ENCODE measurements at places on chromosomes 12 and 14.

DNA sequence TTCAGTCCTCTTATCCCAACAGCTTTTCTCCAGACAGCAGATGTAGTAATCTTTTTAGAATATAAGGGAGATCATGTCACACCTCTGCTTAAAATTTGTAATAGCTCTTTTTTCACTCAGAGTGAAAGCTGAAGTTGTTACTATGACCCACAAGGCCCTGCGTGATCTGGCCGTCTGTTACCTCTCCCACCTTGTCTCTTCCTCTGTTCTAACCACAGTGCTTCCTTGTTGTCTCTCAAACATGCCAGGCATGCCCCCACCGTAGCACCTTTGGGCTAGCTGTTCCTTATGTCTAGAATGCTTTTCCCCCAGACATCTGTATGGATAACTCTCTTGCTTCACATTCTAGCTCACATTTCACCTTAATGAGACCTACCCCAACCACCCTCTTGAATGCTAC lies 6.5 kb downstream of the NECAP1 start:
- DNase-seq = no peak

- no peak for DNase-seq
These were observed 2.9 kb downstream of the ACVRL1 start for GRCh38 chr12:51910168-51910567.

- DNase-seq = no peak
These were observed 81.9 kb upstream of the USP44 start for GRCh38 chr12:95633049-95633731.

- DNase-seq = no peak
These were observed 42.6 kb downstream of the TRAFD1 start for GRCh38 chr12:112167718-112168525.

DNA sequence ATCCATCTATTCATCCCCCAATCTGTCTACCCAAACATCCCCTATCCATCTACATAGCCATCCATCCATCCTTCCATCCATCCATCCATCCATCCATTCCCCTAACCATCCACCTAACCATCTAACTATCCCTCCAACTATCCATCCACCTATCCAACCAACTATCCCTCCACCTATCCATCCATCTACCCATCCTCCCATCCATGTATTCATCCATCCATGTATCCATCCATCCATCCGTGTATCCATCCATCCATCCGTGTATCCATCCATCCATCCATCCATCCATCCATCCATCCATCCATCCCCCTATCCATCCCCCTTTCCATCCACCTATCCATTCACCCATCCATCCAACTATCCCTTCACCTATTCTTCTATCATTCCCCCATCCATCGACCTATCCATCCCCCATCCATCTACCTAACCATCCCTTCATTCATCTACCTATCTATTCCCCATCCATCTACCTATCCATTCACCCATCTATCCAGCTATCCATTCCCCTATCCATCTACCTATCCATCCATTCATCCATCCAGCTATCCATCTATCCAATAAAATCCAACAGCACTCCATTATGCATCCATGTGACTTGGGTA lies 131.7 kb downstream of the VRK1 start:
- no peak for DNase-seq

- DNase-seq = no peak
These were observed 10.8 kb downstream of the TGFB3 start for GRCh38 chr14:75970989-75971388.

GRCh38 chr12:93427779-93428564 lies 13.8 kb downstream of the UBE2N start:
- no peak for DNase-seq

DNA sequence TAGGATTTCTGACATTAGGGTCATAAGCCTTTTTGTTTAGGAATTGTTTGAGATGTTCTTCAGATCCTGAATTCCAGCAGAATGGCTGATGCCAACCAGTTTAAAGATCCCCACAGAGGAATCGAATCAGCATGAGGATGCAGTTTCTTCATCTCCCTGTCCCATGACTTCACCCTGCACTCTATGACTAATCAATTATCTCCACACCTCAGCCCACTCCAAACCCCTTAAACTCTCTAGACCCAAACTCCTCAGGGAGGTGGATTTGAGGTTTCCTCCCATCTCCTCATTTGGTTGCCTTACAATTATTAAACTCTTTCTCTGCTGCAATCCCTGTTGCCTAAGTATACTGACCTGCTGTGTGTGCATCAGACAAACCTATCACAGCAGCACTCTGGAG lies 86.5 kb upstream of the CRY1 start:
- no peak for DNase-seq

DNA sequence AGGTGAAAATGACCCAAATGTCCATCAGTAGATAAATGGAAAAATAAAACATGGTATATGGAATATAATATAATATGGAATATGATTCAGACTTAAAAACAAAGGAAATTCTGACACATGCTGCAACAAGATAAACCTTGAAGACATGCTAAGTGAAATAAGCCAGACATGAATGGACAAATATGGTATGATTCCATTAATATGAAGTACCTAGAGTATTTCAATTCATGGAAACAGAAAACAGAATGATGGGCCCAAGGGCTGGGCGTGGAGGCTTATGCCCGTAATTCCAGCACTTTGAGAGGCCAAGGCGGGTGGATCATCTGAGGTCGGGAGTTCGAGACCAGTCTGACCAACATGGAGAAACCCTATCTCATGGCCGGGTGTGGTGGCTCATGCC lies 22.7 kb upstream of the ORAI1 start:
- no peak for DNase-seq

DNA sequence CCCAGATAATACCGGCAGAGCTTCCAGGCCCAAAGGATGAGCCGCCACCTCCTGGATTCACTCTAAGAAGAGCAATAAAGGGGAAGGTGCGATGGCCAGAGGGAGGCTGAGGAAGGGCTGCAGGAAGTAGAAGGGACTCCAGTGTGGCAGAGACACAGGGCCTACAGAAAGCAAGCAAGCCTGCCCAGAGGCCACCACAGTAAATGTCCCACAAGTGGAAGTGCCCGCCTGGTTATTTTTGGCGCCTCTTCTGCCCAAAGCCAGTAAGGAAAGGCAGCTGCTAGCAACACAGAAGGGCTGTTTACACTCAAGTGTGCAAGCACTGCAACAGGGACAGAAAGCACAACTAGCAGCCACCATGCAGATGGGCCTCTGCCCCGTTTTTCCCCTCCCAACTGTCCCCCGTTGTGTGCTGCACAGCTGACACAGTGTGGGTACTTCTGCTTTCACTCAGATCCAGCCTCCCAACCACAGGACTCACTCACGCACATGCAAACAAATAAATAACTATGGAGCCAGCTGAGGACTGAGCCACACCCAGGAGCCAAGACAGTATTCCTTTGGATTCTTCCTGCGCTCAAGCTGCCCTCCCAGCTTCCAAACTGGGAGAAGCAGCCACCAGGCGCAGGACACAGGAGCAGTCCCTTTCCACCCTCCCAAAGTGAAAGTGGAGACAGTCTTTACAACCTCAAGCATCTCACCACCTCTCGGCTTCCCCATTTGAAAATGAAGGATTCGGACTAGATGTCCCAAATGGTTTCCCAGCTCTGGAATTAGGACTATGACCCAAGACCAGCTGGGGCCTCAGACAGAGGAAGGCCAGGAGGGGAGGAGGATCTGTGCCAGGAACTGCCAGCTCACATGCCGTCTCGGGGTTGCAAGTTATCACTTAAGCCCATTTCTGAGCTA lies 40.0 kb upstream of the PNMA1 start:
- no peak for DNase-seq

DNA sequence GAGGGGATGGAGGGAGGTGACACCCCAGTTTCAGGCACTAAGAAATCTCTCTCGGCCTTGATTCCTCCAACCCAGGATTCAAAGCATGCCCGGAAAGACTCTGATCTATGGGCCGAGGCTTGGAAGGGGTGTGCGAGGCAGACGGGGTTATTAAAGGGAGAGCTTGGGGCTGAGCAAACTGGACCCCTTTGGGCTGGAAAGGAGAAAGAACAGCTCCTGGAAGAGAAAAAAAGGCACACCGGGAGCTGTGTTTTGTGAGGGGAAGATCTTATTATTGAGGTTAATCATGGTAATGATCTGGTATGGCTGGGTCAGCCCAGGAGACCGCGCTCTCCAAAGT lies 5.7 kb upstream of the HOXC4 start:
- no peak for DNase-seq

DNA sequence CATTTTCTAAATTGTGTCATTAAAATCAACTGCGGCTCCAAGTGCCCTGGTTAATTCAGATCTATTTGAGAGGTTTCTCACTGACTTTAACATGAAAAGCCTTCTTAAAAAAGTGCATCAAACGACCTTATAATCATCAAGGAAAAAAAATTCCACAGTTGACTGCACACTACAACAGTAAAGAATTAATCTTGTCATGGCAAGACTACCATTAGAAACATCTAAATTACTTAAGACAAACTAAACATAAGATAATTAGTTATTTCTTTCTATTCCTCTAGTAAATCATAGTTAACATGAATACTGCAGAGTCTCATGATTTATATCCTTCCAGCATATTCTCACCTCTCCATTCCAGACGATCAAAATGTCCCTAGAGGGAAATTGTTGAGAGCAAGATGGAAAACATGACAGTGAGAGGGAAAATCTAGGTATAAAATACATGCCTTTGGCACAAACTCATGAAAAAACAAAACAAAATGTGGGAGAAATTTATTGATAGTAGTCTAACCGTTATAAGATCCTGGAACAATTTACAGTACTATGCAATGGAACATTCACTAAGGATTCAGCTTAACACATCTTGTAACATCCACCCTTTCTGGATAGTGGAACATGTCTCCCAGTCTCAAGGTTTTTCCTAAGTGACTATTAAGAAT lies 112.5 kb downstream of the PRKD1 start:
- DNase-seq = no peak

DNA sequence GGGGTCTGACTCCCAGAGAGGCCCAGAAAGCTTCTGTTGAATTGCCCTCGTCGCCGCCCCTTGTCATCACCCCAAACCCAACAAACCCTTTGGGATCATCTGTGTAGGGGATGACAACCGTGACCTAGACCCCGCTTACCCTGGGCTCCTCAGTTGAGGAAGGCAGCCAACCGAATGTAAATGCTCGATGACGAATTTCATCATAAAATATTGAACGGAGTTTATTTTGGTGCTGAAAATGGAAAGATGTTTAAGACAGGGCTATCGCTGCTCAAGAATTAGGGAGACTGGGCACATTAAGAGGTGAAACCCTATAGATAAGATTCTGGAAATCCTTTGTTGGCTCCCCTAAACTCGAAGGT lies 512 bp downstream of the ACTR10 start:
- DNase-seq = no peak

- DNase-seq = no peak
These were observed 1036.2 kb upstream of the FLRT2 start for GRCh38 chr14:84493779-84494178.

DNA sequence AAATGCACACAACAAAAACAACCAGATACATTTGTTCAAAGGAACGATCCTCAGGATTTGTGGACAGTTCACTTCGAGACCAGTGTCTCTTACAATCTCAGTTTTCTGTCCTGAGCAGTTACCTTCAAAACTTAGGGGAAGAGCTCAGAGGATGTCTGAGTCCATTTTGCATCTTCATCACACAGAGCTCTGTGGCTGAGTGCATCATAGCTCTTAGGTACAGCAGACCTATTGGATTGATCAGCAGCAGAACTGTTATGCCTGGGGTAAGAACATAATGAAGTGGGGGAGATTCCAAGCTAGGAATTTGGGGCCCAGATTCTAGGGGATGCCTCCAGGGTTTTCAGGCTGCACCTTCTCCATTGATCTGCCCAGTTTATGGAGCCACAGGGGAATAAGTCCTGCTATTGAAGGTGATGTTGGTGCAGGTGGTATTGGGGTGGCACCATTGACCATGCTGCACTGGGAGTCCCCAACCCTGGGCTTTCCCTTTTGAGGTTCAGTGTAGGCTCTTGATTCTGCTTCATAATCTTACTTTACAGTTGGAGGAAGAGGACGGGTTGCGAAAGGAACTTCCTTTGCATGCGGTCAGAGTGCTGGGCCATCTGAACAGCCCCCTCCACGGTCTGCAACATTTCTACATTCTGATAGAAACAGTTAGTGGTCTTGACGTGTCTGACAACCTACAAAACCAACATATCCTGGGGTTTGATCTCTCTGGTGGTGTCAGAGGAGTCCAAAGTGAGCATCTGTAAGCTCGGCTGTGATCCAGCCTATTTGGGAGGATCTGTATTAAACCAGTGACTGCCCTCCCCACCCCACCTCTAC lies 112.8 kb downstream of the CHST11 start:
- no peak for DNase-seq

DNA sequence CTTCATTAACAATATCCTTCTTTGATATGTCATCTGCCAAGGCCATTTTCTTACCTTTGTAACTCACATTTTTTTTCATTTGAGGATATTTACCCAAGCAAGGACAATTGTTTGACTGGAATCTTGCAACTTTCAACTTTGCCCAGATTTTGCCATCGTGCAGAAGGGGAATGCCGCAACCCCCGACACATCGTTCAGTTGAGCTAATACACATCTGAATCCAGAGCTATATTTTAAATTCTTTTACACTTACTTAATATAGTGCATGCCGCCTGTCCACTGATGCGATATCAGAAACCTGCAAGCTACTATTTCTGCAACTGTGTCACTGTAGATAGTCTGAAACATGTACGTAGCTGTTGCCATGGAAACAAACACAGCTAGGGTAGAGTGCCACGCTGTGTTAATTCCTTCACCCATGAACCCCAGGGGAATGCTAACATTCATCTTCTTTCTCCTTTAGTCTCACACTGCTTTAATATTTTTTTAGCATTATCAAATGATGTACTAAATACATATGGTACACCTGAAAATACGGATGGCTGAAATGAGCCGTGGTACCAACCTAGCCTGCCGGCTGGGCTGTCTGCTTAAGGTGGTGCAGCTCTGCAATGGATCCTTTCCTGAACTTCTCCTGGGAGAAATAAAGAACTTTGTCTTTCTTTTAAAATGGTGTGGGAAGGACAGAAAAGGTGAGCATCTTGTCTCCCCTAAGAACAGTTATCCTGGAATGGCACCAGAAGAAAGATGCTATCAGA lies 77.0 kb upstream of the FOXN3 start:
- no peak for DNase-seq

- no peak for DNase-seq
These were observed 70.0 kb upstream of the DICER1 start for GRCh38 chr14:95227279-95227860.

GRCh38 chr12:48280572-48280971 lies 70.1 kb downstream of the ZNF641 start:
- no peak for DNase-seq

GRCh38 chr12:65827342-65827741 lies 3.1 kb downstream of the HMGA2 start:
- no peak for DNase-seq

GRCh38 chr12:124306686-124307555 lies 12.0 kb downstream of the RFLNA start:
- DNase-seq = no peak

- DNase-seq = no peak
These were observed 63.7 kb downstream of the GARIN6 start for GRCh38 chr12:99711246-99711645.

All from H1 (cell line).